Foreskin keratinocyte (primary cell): ENCODE measurements at places on chromosomes 2 and 18. TPM values are rescaled to one million over a fixed set of nuclear protein-coding genes. Genes with fewer than 3 reads are reported as not detected.

PSMA8 gene
- not detected in 2 replicates for polyA plus RNA-seq

UPP2 gene
- not detected in 2 replicates for polyA plus RNA-seq

DNA sequence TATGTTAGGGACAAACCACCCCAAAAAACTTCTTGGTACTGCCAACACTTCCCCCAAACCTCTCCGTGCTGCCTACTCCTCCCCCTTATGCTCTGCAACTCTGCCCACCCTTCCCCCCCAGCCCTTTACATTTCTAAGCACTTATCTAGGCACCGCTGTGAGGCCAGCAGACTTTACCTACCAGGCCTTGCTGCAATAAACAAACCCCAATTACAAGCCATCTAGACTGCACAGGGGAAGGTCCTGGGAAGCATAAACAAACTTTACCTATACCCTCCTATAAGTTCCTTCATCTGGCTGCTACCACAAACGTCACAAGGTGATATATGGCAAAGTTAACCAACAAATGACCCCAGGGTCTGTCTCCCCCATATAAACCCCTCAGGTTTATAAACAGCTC, 259.4 kb upstream of the GULP1 start:
- no peak for DNase-seq

DNA sequence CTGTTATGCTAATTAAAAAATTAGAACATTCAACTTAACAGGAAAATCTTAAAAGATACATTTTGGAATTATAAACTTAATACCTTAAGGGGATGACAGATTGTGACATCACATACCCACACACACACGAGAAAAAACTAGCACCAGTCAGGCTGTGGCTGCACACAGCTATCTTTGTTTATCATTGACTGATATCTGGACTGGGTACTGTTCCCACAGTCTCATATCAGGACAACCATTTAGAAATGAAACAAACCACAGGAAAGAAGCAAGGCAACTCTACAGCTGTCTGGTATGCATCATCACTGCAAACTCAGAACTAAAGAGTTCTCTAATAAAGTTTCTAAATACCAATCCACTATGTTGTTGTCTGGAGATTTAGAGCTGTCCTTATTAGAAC, 210.9 kb upstream of the SMAD7 start:
- no peak for DNase-seq

DNA sequence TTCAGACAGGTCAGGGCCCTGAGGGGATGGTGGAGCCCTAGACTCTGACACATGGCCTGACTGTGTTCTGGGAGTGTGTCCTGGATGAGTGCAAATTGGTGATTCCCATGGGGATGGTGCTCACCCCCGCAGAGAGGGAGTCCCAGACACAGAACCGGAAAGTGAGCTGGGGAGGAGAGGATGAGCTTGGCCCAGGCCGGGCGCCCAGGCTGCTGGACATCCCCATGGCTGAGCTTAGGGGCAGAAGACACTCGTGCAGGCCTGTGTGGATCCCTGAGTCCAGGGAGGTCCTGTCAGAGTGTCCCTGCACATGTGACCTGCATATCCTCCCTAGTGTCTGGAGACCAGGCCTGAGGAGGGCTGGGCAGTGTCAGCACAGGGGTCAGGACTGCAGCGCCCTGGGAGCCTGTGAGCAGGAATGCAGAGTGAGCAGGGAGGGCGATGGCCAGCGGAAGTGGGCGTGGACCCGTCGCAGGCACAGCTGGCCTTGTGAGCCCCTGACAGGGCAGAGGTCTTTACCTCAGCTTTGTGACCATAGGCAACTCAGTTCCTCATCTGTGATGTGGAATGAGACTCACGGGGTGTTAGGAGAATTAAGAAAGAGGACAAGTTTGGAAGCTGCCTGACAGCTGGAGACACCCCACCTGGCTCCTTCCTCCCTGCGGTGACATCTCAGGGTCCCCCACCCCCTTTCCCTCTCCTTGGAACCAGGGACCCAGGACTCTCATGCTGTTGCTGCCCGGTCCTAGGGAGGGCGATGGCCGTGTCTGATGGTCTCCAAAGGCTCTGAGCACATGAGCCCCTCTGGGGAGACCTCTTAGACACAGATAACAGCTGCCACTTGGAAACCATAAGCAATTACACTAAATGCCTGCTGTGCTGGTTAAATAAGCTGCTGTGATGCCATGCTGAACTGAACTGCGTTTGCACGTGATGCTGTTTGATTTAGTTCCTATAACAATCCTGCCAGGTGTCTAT, 62.6 kb upstream of the HS6ST1 start:
- no peak for DNase-seq

DNA sequence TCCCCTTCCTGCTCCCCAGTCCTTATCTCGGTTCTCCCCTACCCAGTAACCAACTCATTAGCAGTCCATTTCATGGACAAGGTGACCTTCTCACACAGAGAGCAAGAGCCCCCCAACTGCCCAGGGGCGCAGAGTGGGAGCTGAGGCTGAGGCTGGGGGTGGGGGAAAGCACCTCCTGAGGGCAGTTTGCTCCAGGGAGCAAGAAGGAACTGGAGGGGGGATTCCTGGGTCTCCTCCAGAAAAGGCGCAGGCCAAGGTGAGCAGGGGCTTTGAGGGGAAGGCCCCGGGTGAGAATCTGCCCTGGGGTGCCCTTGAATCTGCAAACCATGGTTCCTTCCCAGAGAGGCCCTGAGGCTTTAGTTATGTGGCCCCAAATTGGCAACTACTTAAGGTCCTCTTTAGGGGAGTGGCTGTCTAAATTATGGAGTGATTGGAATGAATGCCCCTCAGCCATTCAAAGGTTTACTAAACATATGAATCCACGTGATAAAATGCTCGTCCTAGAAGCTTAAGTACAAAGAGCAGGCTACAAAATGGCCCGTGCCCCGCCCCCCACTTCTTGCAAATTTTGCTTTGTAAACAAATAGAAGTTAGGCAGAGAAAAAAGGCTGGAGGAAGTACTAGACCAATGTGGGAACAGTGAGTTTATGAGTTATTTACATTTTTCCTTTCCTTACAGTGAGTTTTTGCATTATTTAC, 123.5 kb upstream of the HS6ST1 start:
- no peak for DNase-seq

- no peak for DNase-seq
These were observed 1.6 kb downstream of the SESTD1 start for GRCh38 chr2:179263015-179263414.

DNA sequence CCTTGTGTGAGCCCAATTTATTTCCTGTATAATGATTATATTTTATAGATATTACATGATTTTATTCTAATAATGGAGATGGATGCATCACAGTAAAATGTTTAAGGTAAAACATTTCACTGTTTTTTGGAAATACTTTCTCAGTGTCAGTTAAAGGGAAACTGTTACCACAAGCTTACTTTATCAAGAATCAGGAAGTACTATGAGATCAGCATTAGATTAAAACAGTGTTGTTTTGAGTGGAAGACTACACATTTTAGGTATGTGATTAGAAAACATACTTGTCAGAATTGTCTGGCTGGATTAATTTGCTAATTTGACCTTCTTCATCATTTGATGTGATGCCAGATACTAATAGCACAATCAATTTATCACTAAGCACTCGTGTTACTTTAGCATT, at the start of gene HRH4:
Gene HRH4, plus strand, starts transcription at position 250 of the 400 bp plus-strand sequence. Its CDS starts 92 bp downstream, at position 342.
- no peak for DNase-seq

DNA sequence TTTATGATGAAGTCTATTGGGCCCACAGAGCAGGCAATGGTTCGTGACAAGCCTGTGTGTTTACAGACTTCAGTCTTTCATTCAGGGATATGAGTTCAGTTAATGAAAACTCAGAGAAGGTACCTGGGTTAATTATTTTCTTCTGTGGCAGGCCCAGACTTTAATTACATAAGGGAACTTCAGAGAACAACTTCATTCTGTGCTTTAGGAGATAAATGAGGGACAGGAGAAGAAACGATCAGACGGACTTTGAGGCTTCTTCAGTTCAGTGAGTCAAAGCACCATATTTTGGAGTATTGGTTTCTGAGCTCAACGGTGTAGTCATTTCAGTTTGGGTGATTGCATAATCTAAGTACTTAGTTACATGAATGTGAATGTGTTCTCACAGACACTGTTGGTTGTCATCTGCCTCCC, 203.0 kb upstream of the KCNJ3 start:
- DNase-seq, result no peak
